ENCODE measurements at places on chromosomes 2 and 18. TPM values are rescaled to one million over a fixed set of nuclear protein-coding genes. Genes with fewer than 3 reads are reported as not detected.

Gene REG1B
- not detected for total RNA-seq

Gene SALL3
- total RNA-seq, result not detected

Gene IL36B
- not detected for total RNA-seq

Gene TMEM17
- total RNA-seq, result 4.3 TPM

Gene ZNF804A
- not detected for total RNA-seq

Gene RESP18
- total RNA-seq, result not detected

Gene APCDD1
- not detected for total RNA-seq

Gene SERPINB2
- total RNA-seq, result 0.07 TPM

Gene SPATA3
- total RNA-seq, result not detected

Gene FHOD3
- 3.3 TPM for total RNA-seq

Gene CACNB4
- 0.15 TPM for total RNA-seq

Gene ARL4C
- total RNA-seq, result 55.9 TPM

Gene IL36G
- not detected for total RNA-seq

Gene DSG4
- not detected for total RNA-seq

Gene C2orf80
- total RNA-seq, result not detected

Gene KCNJ3
- total RNA-seq, result not detected

Gene PPP4R3B
- 27.1 TPM for total RNA-seq

Gene FBXO15
- 0.29 TPM for total RNA-seq

Gene EML6
- total RNA-seq, result 1.2 TPM

Gene SPP2
- not detected for total RNA-seq

Gene GPR45
- not detected for total RNA-seq

Gene FBXO36
- total RNA-seq, result 1.4 TPM

Gene SLC39A6
- total RNA-seq, result 50.4 TPM

Gene PAPOLG
- total RNA-seq, result 9.1 TPM

Gene LOXL3
- 0.64 TPM for total RNA-seq

Gene IL36A
- not detected for total RNA-seq

Gene FSHR
- not detected for total RNA-seq

Gene TWIST2
- total RNA-seq, result 16.6 TPM

Gene RGPD4
- 0.07 TPM for total RNA-seq

Gene NT5C1B
- total RNA-seq, result not detected

Gene ICOS
- not detected for total RNA-seq

Gene MTHFD2
- 154 TPM for total RNA-seq

Gene MROH2A
- 0.12 TPM for total RNA-seq

Gene CMPK2
- 1.3 TPM for total RNA-seq

Gene CCL20
- total RNA-seq, result 6.2 TPM

All from A549 treated with GW870086 at 1 μM for 4 hours (cell line).